ENCODE measurements at places on chromosomes 5 and 9.

- DNase-seq, result peak; percentile 18
Measured at GRCh38 chr5:140372971-140373487, 13.0 kb downstream of the SLC4A9 start.

- DNase-seq, result no peak
Measured at GRCh38 chr9:97039514-97039860, 545 bp upstream of the CTSV start.

GRCh38 chr5:157912621-157913325 is 53.8 kb upstream of the CLINT1 start:
- DNase-seq, result no peak

DNA sequence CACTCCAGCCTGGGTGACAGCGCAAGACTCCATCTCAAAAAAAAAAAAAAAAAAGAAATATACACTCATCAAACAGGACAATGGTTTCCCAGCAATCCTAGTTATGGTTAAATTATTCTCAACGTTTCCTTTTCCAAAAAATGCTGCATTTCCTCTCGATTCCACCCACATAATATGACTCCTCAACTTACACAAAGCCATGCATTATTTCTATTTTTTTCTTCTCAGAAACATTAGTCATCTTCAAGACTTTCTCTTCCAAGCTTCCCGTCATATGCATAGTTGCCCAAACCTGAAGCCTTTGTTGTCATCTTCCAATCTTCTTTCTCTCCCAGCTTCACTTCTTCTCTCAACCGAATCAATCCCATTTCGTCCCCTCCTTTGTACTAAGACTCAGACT is 61.4 kb upstream of the RANBP6 start:
- DNase-seq, result no peak

DNA sequence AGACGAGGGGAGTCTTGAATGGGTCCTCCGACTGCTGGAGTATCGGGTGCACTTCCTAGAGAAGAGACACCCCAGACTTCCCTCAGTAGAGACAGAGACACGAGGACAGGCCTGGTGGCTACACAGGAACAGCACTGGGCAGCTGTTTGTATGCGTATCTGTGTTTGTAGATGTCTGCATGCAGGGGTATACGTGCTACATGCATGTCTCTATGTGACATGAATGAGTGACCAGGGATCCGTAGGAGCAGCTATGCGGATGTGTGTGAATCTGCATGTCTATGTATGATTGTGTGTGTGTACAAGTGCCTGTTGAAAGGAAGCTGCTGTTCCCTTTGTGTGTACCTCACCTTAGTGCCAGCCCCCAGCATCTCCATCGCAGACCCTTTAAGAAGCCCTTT is 31.2 kb downstream of the CNTFR start:
- no peak for DNase-seq

- DNase-seq, result no peak
Measured at GRCh38 chr5:111993242-111993641, 236.2 kb upstream of the NREP start.
